ENCODE measurements at places on chromosomes 1 and 21.
A peak's percentile ranks its signal among the peaks of the same experiment; 100 is the strongest.

DNA sequence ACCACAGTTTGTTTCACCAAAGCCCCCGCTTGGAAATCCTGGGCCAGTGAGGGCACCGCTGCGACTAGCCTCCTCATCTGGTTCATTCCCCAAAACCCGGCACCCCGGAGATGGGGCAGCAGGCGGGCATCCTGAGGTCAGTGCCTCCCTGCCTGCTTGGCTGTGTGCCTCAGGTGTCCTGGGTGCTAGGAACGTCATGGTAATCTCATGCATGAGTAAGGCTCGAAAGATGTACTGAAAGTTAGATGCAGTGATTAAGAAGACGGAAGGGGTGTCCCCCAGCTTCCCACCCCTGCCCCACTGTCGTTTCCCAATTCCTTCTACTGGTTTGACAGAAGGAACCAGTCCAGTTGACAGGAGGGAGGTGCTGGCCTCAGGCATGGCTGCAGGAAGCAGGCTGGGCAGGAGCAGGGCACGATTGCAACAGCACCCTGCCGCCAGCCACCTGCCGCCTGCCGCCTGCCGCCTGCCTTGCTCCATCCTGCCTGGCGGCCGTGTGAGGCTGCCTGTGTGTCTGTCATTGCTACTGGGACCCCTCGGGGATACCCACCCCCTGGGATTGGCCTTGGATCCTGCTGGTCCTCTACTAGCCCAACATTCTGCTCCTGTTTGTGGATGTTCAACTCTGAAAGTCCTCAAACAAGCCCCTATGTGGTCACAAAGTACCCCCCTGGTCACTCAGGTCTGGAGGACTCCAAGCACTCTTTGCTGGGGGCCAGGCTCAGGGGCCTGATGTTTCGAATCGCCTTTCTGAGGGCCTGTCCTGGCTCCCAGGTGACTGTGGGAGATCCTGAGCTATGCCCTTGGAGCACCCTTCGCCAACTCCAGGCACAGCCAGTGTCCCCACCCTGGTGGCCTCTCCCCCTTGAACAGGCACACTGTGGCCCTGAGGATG lies 73.0 kb upstream of the IFFO2 start:
- no peaks in the 10 kb centered on the region for H3K36me3 ChIP-seq
- H3K27me3 ChIP-seq = no peaks in the 10 kb centered on the region
- no peak overlapping the region for H3K4me3 ChIP-seq
- no peak for DNase-seq
- peaks cover 7% of the 10 kb centered on the region for H3K4me1 ChIP-seq

- no peaks in the 10 kb centered on the region for H3K27me3 ChIP-seq
- DNase-seq = no peak
- H3K4me1 ChIP-seq = no peaks in the 10 kb centered on the region
- H3K36me3 ChIP-seq = no peaks in the 10 kb centered on the region
Measured at GRCh38 chr1:30465096-30465495, 258.3 kb downstream of the MATN1 start.

GRCh38 chr1:85611856-85612255 lies 31.3 kb downstream of the CCN1 start:
- no peaks in the 10 kb centered on the region for H3K36me3 ChIP-seq
- H3K4me3 ChIP-seq = peak overlapping the region; percentile 18
- H3K27me3 ChIP-seq = no peaks in the 10 kb centered on the region
- H3K27ac ChIP-seq = peak overlapping the region; percentile 99

DNA sequence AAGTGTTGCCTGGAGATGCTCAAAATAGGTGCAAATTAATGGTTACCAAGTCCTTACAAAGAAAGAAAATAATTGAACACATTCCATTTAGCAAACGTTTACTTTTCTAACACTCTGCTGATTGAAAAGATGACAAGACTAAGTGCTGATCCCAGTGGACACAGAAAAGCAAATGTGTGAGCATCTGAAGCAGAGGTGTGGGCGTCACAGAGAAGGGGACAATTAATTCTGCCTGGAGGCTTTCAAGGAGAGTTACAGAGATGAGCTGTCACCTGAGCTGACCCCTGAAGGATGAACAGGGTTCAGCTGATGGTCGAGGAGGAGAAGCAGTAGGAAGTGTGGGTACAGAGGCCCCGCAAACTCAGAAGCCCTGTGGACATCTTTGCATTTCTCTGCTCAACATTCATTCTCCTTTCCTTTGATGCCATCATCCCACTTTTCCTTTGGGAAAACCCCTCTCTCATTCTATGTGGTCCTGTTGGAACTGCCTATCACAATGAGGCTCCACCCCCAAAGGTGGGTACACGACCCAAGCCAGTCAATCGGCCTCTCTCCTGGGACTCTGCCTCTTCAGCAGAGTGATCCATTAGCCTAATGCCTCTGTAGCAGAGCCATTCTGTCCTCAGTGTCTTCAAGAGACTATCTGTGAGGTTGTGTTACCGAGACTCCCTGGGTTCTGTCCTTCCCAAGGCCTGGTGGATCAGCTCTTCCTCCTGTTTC lies 17.2 kb upstream of the PLA2G2E start:
- H3K4me1 ChIP-seq = no peaks in the 10 kb centered on the region
- H3K27ac ChIP-seq = no peak overlapping the region
- no peak overlapping the region for H3K4me3 ChIP-seq
- no peak for DNase-seq
- peaks cover 7% of the 10 kb centered on the region for H3K27me3 ChIP-seq
- no peaks in the 10 kb centered on the region for H3K36me3 ChIP-seq

- H3K36me3 ChIP-seq = peaks cover 36% of the 10 kb centered on the region
- no peak for DNase-seq
- H3K4me1 ChIP-seq = peaks cover 15% of the 10 kb centered on the region
Measured at GRCh38 chr1:39850606-39851216, 32.6 kb downstream of the TRIT1 start.

- H3K4me3 ChIP-seq = no peak overlapping the region
- no peak overlapping the region for H3K27ac ChIP-seq
- H3K36me3 ChIP-seq = no peaks in the 10 kb centered on the region
- no peaks in the 10 kb centered on the region for H3K27me3 ChIP-seq
- DNase-seq = no peak
- H3K4me1 ChIP-seq = no peaks in the 10 kb centered on the region
Measured at GRCh38 chr1:187262731-187263130, 434.0 kb downstream of the PLA2G4A start.

All from osteoblast (primary cell).